Effector memory CD8-positive, alpha-beta T cell (primary cell): ENCODE measurements at places on chromosomes 16 and 17.

DNA sequence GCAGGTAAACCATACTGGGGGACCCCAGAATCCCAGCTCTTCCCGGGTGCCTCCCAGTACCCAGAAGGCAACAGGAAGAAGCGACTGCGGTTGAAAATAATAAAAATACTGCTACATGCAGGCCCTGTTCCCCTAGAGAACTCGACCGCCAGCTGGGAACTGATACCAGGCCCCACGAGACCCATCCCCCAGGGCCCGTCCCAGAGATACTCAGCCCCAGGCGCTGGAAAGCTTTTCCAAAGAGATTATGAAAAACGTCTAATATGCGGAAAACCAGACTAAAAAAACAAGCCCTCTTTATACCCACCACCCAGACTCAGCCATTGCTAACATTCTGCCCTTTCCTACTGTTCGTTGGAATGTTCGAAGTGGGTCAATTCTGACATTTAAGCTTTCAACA is 12.9 kb upstream of the MEAK7 start:
- DNase-seq, result no peak

- DNase-seq, result no peak
Measured at GRCh38 chr17:36722903-36723263, 121.5 kb downstream of the MRM1 start.

GRCh38 chr16:17451843-17452242 is 18.9 kb downstream of the XYLT1 start:
- DNase-seq, result no peak

DNA sequence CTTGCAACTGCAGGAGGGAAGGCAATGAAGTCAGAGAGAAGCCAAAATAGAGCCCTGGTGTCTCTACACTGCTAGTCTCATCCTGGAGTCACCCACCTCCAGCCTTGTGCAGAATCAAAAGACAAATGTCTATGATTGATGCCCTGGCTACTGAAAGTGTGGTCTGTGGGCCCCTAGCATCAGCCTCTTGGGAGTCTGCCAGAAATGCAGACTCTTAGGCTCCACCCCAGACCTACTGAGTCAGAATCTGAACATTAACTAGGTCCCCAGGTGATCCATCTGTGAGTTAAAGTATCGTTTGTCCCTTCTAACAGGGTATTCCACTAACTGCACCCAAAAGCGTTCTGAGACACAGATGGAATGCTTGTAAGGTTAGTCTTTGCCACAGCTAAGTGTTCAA is 21.2 kb downstream of the EARS2 start:
- DNase-seq, result no peak

DNA sequence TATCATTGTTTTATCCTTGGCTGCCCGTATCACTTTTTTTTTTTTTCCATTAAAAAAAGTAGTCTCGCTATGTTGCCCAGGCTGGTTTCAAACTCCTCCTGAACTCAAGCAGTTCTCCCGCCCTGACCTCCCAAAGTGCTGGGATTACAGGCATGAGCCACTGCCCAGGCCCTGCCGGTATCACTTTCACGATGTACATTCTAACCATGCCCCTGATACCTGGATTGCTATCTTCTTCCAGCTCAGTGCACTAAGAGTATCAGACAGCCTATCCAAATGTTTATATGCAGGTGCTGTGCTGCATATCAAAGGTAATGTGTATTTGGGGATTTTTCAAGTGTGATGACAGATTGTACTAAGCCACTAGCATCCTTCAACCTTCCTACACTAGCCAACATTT is 14.2 kb downstream of the MOSMO start:
- DNase-seq, result no peak

GRCh38 chr17:16215002-16215272 is 397 bp downstream of the NCOR1 start:
- DNase-seq, result no peak
